ENCODE measurements at places on chromosomes 6 and 20.

GRCh38 chr20:50582591-50583234 lies 72.5 kb downstream of the PTPN1 start:
- no peak for DNase-seq

- DNase-seq: no peak
Measured at GRCh38 chr6:137864812-137865508, 2.1 kb upstream of the TNFAIP3 start.

DNA sequence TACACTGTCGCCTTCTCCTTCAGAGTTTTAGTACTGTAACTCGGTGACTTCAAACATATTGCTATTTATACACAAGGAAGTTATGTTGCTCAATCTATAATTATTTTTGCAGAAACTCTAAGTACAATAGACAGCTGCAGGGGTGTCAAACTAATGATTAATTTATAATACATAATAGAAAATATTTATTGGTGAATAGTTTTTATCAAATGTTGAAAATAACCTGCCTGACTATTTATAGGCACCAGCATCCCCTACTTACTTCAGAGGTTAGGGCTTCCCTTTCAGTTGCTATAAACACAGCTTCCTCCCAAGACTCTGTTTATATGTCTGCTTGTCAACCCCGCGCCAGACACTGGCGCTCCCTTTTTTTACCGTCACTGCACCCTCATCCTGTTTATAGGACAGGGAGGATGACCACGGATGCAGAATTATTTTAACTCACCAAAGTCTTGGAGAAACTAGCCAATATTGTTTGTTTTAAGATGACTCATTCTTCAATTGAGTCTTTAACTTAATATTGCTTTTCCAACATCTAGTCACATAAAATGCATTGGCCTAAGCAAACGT lies 225.0 kb downstream of the ALDH8A1 start:
- no peak for DNase-seq

DNA sequence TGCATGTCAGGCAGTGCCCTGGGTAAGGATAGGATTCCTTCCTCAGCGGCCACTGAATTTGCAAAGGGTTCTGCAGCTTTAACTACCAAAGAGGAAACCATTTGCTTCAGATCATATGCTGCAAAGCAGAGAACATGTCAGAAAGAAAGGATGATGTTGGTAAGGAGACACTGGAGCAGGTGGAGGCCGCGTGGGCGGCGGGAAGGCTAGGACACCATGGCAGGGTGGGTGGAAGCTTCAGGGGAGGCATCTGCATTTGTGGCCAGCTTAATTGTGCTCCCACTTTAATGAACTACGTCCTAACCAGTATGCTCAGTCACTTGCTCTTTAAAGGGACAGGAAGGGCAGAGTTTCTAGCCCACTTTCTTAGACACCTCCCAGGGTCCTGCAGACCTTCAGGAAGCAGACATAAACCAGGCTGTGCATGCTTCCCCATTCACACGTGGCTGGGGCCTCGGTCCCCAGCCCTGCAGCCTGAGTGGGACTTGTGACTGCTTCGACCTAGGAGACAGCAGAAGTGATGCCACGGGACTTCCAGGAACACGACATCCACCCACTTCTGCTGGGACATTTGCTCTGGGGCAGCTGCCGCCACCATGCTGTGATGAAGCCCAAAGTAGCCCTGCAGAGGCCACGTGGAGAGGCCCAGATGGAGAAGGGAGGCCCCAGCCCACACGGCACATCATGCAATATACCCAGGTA lies 76.1 kb downstream of the GINS1 start:
- DNase-seq: no peak

- no peak for DNase-seq
Measured at GRCh38 chr6:154001494-154002285, 37.4 kb upstream of the OPRM1 start.

- DNase-seq: no peak
Measured at GRCh38 chr6:43127877-43128276, 43.2 kb upstream of the SRF start.

DNA sequence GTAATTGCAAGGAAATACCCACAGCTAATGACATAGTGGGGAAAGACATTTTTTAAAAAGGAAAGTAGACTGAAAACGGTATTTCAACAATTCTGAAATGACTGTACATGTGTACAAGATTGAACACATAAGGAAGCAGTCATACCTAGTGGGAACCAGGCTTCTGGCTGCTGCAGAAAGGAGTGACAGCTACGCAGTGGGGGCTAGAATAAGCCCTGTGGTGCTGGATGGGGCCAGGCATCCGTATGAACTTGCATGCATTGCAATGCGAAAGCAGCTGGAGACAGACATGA lies 54.9 kb upstream of the GPR31 start:
- DNase-seq: no peak

GRCh38 chr6:132410830-132411229 lies 9.6 kb upstream of the MOXD1 start:
- DNase-seq: no peak

DNA sequence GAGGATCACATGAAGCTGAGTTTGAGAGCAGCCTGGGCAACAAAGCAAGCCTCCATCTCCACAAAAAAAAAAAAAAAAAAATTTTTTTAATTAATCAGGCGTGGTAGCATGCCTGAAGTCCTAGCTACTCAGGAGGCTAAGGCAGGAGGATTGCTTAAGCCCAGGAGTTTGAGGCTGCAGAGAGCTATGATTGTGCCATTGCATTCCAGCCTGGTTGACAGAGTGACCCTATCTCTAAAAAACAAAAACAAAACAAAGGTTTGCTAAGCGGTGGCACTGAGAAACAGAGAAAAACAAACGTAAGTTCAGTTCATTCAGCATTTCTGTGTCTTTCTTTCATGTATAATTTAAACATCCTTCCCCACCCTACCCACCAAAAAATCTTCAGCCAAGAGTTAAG lies 78.4 kb downstream of the ANKS1A start:
- no peak for DNase-seq

DNA sequence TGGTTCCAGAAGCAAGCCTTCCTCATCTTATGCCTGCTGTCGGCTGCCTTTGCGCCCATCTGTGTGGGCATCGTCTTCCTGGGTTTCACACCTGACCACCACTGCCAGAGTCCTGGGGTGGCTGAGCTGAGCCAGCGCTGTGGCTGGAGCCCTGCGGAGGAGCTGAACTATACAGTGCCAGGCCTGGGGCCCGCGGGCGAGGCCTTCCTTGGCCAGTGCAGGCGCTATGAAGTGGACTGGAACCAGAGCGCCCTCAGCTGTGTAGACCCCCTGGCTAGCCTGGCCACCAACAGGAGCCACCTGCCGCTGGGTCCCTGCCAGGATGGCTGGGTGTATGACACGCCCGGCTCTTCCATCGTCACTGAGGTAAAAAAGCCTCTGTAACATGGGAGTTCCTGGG lies 366 bp downstream of the SLC22A1 start:
- DNase-seq: no peak

DNA sequence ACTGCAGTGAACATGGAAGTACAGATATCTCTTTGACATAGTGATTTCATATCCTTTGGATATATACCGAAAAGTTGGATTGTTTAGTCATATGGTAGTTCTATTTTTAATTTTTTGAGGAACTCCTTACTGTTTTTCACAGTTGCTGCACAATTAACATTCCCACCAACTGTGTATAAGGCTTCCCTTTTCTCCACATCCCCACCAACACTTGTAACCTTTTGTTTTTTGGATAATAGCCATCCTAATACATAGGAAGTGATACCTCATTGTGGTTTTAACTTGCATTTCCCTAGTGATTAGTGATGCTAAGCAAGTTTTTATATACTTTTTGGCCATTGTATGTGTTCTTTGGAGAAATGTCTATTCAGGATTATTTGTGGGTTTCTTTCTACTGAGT lies 45.1 kb upstream of the TENT5A start:
- no peak for DNase-seq

DNA sequence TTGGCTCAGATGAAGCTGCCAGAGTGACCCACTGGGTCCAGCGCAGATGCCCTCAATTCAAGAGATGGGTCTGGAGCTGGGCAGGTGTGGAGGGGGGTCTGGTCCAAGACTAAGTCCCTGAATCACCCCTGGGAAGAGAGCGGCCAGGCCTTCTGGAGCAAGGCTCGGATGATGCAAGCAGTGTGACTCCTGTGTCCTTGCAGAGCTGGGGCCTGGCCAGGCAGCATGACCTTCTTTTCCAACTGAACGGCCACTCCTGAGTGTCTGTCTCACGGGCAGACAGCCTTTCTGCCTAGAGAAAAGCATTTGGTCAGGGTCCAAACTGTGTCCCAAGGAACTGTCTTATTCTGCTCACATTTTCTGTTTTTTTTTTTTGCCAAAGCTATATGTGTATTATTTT lies 42.6 kb upstream of the FNDC1 start:
- no peak for DNase-seq

DNA sequence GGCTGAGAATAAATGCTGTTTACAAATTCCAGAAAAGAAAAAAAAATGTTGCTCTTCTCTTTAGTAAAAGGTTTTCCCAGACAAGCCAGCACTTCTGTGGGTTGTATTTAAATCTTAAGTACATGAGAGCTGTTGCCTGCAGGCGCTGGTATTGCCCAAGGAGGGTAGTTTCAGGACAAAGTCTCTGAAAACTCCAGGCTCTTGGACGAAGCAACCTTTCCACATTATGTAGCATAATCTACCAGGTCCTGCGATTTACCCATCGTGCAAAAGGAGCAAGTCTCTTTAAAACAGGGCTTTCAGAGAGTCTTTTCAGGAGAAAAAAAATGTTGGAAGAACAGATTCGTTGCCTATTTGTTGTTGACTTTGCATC lies 65.6 kb downstream of the PLG start:
- no peak for DNase-seq

- no peak for DNase-seq
Measured at GRCh38 chr6:154099211-154099610, 60.2 kb downstream of the OPRM1 start.

DNA sequence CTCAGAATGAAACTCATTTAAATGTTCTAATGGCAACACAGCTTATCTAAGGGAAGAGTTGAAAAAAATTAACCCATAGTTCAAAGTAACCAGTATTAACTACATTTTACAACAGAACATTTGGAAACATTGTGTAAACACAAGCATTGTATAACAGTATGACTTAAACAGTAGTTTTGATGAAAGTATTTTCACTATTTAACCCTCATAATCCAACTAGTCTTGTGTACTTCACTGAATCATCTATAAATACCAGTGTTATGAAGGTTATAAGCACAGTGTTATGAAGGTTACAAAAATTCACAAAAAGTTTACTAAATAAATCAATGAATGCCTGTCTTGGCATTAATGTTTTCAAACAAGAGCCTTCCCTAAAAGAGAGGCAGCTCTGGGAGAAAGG lies 66.5 kb downstream of the REV3L start:
- DNase-seq: no peak

GRCh38 chr6:36769183-36769675 lies 70.0 kb downstream of the CPNE5 start:
- no peak for DNase-seq

DNA sequence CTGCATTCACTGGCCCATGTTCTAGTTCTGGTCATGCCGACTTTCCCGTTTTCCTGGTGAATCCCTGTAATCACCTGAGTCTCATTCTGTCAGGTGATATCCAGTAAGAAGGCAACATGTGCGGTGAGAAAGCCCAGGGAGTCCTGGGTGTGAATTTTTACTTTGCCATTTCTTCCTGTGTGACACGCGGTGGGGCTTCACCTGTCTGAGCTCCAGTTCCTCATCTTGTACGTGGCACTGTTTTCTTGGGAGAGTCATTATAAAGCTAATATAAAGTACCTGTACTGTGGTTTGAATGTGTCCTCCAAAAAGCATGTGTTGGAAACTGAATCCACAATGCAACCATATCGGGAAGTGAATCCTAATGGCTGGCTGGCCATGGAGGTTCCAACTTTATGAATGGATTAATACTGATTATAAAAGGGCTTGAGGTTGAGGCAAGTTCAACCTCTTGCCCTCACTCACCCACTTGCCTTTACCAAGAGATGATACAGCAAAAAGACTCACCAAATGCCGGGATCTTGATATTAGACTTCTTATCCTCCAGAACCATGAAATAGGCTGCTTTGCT lies 5.1 kb downstream of the HLA-E start:
- no peak for DNase-seq

DNA sequence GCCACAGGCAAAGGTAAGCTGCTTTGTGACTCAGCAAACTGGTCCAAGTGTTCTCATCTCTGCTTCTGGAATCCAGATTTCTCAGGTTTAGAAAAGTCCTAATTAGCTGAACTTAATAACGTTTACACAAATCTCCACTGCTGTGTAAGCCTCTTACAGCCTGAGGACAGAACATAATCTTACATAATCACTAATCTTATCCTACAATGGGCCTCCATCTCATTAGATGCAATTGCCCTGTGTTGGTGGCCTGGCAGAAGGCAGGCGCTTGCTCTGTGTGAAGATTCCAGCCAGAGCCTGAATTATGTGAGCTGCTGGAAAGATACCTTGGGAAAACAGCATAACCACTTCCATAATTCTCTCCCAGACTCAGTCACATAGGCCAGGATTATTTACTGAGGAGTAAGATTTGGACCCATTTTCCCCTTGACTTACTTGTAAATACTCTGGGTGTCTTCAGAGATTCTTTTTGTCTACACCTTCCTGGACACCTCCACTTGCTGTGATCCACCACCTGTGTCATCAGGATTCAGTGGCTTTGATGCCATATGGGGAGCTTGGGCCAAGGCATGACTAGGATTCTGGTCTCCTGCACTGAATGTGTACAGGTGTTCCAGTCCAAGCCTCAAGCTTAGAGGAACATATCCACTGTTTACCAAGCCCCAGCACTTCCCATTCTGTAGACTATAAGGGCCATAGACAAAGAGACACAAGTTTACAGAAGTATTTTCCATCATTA lies 104.4 kb downstream of the C6orf118 start:
- DNase-seq: no peak

DNA sequence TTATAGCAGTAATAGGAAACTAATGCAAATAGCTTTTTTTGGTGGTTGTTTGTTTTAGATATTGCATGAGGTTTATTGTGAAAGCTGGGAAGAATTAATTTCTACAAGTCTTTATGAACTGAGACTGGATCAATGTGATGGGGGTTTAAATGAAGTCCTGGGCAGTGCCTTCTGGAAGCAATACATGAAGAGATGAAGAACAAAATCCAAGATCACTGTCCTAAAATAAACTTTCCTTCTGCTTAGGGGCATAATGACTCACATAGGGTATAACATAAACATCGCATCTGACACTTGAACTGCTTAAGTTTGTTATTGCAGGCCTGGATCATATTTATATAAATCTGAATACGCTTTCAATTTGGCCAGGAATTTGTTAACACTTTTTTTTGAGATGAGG lies 20.9 kb upstream of the SHLD1 start:
- no peak for DNase-seq

GRCh38 chr6:157094038-157094437 lies 229.3 kb downstream of the TMEM242 start:
- no peak for DNase-seq
